GM23338 (cell line): ENCODE measurements at places on chromosomes 2 and 18. TPM values are rescaled to one million over a fixed set of nuclear protein-coding genes. Genes with fewer than 3 reads are reported as not detected.

NRP2 gene
- 18.4 and 19.1 TPM in 2 replicates for polyA plus RNA-seq

DNA sequence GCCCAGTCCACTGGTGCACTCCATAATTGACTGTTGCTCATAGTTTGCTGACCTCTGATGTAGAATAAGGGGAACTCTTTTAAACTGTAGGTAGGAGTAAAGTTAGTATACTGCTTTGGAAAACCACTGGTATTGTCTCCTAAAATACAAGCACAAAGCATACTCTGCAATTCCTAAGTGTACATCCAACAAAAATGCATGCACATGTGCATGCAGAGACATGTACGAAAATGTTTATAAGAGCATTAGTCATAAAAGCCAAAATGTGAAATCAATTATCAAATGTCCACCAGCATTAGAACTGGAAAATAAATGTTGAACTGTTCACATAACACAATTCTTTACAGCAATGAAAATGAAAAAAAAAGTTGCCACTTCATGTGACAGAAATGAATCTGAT, 39.8 kb upstream of the DDX18 start:
- DNase-seq = no peak

- no peak for DNase-seq
These were observed 79.9 kb downstream of the CTAGE1 start for GRCh38 chr18:22337833-22338232.

CFAP65 gene
- 0.37 and 0.74 TPM in 2 replicates for polyA plus RNA-seq

- DNase-seq = no peak
These were observed 25.4 kb downstream of the CAPN14 start for GRCh38 chr2:31191931-31192330.

SERPINB13 gene
- not detected in 2 replicates for polyA plus RNA-seq

TEKT4 gene
- polyA plus RNA-seq = not detected in 2 replicates

GRCh38 chr2:37324536-37324785, 172 bp downstream of the PRKD3 start:
- no peak for DNase-seq

LBH gene
- polyA plus RNA-seq = 17.5 and 21.1 TPM in 2 replicates

SEPTIN10 gene
- polyA plus RNA-seq = 47.7 and 52.3 TPM in 2 replicates

C2orf15 gene
- polyA plus RNA-seq = 6.4 and 7.9 TPM in 2 replicates

GRCh38 chr2:128777196-128778035, 458.7 kb upstream of the HS6ST1 start:
- no peak for DNase-seq

HOXD13 gene
- polyA plus RNA-seq = not detected in 2 replicates

DNA sequence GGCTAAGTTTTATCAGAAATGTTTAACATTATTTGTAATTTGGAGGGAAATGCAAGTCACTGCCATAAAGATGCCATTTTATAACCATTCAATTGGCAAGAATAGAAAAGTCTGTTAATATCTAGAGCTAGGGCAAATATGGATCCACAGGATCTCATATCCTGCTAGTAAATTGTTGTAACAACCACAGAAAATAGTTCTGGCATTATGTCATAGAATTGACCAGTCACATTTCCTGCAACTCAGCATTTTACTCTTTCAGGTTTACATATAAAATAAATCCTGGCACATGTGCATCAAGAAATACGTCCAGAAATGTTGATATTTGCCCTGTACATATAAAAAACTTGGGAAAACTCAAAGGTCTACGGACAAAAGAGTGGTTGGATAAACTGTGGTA, 32.9 kb downstream of the OSBPL6 start:
- no peak for DNase-seq

AQP12A gene
- not detected in 2 replicates for polyA plus RNA-seq

GRCh38 chr2:157244691-157245090, 12.8 kb upstream of the GALNT5 start:
- DNase-seq = no peak

DNA sequence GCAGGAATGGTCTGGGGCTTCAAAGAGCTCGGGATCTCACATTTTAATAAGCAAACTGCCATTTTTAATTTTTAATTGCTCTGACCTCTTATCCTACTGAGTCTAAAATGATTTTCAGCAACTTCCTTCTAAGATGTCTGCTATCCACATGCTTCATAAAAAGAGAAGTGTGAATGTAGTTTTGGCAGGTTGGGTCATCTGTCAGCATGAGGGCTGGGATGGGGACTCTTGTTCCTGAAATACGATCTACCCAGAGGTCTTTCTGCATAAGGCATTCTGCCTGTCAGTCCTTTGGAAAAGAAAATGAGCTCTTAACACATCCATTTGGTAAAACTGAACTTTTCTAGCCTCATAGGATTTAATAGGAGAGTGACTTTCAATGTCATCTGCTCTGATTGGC, 252.8 kb upstream of the APCDD1 start:
- no peak for DNase-seq

GRCh38 chr2:142014536-142014935, 116.3 kb downstream of the LRP1B start:
- DNase-seq = no peak

PMAIP1 gene
- 274 and 296 TPM in 2 replicates for polyA plus RNA-seq

GRB14 gene
- 28.0 and 28.9 TPM in 2 replicates for polyA plus RNA-seq

GRCh38 chr18:8949206-8949605, 153.3 kb upstream of the NDUFV2 start:
- DNase-seq = no peak

MEX3C gene
- polyA plus RNA-seq = 28.8 and 30.9 TPM in 2 replicates

HOXD1 gene
- not detected in 2 replicates for polyA plus RNA-seq

GRCh38 chr18:63405986-63406385, 16.3 kb downstream of the VPS4B start:
- no peak for DNase-seq

- DNase-seq = no peak
These were observed 99.8 kb upstream of the ZNF397 start for GRCh38 chr18:35141077-35141476.

REL gene
- 3.3 and 4.1 TPM in 2 replicates for polyA plus RNA-seq

DNA sequence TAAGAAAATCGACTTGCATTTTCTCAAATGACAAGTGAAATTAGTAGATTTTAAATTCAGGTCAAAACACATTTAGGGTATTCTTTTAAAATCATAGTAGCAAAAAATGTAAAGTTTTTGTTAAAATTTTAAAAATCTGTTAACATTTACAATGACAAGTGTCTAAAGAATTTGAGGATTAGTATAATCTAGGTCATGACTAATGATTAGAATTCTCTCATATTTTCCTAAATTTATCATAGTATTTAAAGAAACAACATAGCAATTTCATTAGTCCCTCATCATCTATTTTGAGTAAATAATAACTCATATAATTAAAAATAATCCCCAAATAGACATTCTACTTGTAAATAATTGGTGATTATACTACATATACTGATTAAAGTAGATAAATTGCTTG, 23.6 kb downstream of the THUMPD2 start:
- DNase-seq = no peak

DNA sequence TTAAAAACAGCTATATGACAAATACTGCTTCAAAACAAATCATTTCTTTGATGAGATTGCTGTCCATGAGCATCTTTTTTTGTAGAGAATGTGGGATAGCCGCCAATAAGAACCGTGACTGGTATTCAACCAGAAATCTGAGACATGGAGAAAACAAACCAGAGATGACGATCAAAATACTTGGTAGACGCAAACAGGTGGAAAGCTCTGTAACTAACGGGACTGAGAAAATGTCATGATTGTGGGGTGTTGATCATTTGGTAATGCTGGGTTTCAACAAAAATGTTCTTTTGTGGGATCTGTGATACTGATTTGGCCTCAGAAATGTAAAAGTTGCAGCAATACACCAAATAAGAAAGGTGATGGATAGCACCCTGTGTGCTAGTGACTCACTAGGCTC, 364.8 kb downstream of the NYAP2 start:
- no peak for DNase-seq

DNA sequence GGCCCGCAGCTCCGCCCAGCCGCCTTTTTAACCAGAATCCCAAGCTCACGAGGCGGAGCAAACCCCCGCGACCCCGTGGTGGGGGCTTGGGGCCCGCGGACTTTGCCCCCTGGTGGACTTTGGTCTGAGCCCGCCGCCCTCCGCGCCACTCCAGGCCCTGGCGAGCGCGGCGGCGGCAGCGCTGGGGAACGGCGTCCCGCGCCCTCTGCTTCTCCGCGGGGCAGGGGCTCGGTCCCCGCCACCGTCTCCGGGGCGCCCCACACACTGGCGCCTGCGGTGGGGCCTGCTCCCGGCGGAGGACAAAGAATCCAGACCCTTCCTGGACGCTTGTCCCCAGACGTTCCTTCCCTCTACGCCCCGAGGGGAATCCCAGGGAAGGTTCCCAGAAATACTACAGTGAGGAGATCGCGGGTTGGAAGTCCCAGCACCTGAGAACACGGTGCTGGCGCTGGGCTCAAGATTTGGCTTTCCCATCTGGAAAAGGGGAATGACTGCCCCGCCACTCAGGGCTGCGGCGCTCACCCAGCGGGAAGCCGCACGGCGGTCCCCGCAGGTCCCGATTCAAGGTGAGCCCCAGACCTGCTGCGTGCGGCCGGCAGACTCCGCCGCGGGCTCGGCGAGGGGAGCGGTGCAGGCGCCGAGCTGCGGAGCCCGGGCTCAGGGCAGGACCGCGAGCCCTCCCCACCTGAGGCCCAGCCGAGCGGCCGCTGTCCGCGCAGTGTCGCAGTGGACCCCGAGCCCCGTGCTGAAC, at the start of gene HAAO:
TSS of gene HAAO (minus strand) at position 1 of the 751 bp plus-strand sequence. CDS start 47 bp downstream, outside the sequence.
- peak; percentile 83 for DNase-seq

GRCh38 chr2:25383806-25384205, 42.1 kb upstream of the DNMT3A start:
- DNase-seq = no peak
